ENCODE measurements at places on chromosomes 5 and 9. TPM values are rescaled to one million over a fixed set of nuclear protein-coding genes. Genes with fewer than 3 reads are reported as not detected.

DNA sequence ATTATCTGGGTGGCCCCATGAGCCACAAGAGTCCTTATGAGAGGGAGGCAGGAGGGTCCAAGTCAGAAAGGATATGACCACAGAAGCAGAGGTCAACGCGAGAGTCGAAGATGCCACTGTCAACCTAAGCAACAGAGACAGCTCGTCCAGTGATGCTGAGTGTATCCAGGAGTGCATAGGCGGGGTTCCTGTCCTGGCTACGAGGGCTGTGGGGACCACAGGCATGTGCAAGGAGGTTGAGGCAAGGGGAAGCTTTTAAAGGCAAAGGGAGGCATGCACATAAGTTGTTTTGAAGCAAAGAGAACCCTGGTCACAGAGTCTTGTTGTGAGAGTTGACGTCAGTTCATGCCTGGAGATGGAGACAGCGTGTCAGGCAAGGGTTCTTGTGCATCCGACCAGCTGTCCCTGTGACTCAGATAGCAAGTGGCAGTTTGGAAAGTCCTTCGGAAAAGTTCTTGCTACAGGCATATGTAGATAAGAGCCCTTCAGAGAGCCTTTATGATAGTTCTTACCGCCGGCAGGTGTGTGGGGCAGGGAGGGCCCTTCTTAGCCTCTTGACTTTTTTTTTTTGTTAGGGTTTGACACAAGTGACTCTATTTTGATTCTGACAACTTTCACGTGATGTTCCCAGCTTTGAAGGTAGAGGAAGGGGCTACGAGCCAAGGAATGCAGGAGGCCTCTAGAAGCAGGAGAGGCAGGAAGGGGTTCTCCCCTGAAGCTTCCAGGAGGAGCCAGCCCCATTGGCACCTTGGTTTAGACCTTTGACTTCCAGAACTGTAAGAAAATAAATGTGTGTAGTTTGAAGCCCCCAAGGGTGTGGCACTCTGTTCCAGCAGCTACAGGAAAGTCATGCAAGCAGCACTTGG is 66.0 kb upstream of the FCN1 start:
- DNase-seq: no peak

GRCh38 chr9:98871558-98872065 is 64.1 kb downstream of the GALNT12 start:
- no peak for DNase-seq

DNA sequence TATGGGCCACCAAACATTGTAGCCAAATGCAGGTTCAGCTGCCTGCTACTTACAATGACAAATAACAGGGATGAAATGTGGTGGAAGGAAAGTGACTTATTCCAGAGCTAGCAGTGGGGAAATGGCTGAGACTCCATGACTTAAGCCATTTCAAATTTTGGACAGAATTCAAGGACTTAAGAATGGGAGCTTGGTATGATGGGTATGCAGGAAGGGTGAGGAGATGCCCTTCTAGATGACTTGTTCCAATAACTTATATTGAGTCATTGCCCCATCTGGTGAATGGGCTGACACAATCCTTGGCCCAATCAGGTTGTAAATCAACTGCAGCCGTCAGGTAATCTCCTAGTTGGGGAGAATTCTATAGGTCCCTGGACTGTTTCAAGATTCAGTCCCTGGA is 230.7 kb upstream of the SGCD start:
- peak; percentile 70 for DNase-seq

DNA sequence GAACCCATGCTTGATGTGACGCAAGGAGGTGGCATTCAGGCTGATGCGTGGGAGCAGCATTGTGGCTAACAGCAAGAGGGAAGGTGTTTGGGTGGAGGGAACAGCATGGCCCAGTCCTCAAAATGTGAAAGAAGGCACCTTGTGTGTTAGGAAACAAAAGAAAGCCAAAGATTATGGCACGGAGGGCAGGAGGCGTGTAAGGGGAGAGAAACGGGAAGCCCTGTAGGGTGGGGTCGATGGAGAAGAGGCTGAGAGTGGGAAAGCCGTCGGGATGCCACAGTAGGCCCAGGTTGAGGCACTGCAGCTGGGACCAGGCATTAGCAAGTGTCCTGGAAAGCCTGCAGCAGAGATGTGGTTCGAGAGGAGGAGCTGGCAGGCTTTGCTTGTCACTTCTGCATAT is 241.1 kb downstream of the GADD45G start:
- DNase-seq: no peak

DNA sequence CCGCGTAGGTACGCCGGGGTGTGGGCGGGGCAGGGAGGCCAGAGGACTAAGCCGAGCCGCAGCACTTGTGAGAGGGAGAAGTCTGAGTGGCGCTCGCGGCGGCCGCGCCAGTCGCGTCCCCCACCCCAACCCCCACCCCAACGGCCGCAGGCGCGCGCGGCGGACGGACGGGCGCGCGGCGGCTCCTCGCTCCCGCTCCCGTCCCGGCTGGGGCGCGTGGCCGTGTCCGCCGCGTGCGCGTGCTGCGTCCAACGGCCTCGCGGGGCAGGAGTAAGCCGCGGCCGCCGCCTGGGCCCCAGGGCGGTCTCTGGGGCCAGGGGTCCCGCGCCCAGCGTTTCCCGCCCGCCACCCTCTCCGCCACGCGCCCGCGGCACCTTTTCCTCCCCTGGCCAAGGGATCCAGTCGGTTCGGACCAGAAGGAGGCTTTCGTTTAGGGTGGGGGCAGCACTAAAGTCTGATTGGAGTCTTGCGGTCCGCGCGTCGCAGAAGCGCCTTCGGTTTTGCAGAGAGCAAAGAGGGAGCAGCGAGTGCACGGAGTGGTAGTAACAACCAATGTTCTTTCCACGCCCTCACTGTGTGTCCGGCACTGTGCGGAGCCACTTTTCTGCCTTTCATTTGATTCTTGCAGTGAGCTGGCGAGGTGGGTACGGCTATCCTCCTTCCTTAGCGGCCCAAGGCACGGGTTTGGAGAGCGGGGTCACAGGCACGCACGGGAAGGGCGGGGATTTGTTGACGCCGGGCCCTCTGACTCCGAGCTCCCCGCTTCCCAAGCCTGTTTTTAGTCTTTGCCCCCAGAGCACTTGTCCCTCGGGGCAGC is 483 bp downstream of the G3BP1 start:
- peak; percentile 17 for DNase-seq

- DNase-seq: no peak
These were observed 30.2 kb upstream of the ENHO start for GRCh38 chr9:34552986-34553385.

- DNase-seq: no peak
These were observed 184.9 kb downstream of the FANCC start for GRCh38 chr9:95132366-95133324.

- no peak for DNase-seq
These were observed 132.2 kb upstream of the TARS1 start for GRCh38 chr5:33308586-33308985.

DNA sequence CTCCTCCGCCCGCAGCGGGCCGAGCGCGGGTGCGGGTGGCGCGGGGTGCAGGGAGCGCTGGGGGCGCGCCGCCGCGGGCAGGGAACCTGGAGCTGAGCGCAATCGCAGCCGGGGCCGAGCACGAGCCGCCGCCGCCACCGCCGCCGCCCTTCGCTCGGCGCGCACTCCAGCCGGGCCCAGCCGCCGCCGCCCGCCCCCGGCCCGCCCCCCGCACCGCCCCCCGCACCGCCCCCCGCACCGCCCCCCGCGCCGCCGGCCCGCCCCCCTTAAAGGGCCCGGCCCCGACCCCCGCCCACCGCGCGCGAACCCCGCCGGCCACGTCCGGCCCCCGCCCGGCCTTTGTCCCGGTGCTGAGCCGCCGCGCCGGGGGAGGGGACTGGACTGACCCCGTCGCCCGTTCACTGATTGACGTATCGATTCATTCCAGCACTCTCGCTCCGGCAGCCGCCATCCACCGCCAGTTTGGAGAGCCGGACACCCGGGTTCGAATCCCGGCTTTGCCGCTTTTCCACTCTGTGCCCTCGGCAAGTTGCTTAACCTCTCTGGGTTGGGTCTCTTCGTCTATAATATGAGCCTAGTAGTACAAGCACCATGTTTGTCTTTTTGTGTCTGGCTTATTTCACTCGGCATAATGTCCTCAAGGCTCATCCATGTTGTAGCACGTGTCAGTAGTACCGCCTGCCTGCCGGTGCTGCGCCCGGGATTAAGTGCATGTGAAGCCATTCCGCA is at the start of gene SH3PXD2B:
TSS of gene SH3PXD2B (minus strand) at position 168 of the 729 bp plus-strand sequence. CDS start 173 bp downstream, outside the sequence.
- peak; percentile 51 for DNase-seq

- DNase-seq: peak; percentile 98
These were observed at the start of gene TRMO for GRCh38 chr9:97921959-97922724. TRMO (minus strand) TSS chr9:97922500; CDS start chr9:97922493, 7 bp downstream.

ZFR gene
- 68.4 TPM for total RNA-seq

ADAMTSL1 gene
- total RNA-seq: 12.6 TPM

PCA3 gene
- not detected for total RNA-seq

PCDHA12 gene
- 13.8 TPM for total RNA-seq

AJM1 gene
- 4.2 TPM for total RNA-seq

POMT1 gene
- total RNA-seq: 34.8 TPM

All from astrocyte (in vitro differentiated cells and primary cell).